ENCODE measurements at places on chromosomes 5 and 9.
A peak's percentile ranks its signal among the peaks of the same experiment; 100 is the strongest.

DNA sequence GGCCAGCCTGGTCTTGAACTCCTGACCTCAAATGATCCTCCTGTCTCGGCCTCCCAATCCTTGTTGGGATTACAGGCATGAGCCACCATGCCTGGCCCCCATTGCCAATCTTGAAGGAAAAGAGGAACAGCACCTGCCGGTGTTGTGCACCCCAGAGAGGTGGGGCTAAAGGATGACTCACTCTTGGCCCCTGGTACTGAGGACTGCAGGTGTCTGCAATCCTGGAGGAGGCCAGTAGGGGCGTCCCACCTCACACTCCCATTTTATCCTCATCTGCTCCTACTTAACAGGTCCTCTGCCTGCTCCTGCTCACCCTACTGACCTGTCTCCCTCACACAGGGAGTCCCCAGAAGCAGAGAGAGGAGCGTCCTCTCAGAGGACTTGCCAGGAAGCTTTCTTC lies 390.4 kb downstream of the ARHGEF28 start:
- no peak for DNase-seq

DNA sequence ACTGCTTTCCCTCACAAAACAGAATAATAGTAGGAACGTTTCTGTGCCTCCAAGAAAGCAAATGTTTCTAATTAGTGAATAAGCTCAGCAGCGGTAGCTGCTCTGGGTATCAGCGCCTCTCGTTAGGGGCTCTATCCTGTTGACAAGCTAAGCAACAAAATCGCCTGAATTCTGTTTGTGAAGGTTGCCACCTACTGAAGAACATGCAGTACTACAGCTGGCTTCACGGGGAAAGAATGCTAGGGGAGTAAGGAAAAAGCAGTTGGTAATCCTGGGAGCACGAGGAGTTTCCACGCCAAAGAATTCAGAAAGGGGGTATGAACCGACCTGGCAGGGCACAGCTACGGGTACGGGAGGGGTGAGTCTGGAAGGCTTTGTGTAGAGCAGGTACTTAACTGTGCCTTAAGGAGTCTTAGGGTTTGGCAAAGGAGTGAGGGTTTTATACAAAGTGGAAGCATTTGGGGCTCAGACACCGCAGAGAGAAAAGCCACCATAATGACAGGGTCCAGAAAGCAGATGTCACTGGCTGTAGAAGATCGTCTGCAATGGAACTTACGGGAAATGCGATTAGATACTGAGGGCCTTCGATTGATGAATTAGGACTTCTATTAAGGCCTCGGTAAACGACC lies 171.7 kb downstream of the TTC39B start:
- peak; percentile 25 for DNase-seq

DNA sequence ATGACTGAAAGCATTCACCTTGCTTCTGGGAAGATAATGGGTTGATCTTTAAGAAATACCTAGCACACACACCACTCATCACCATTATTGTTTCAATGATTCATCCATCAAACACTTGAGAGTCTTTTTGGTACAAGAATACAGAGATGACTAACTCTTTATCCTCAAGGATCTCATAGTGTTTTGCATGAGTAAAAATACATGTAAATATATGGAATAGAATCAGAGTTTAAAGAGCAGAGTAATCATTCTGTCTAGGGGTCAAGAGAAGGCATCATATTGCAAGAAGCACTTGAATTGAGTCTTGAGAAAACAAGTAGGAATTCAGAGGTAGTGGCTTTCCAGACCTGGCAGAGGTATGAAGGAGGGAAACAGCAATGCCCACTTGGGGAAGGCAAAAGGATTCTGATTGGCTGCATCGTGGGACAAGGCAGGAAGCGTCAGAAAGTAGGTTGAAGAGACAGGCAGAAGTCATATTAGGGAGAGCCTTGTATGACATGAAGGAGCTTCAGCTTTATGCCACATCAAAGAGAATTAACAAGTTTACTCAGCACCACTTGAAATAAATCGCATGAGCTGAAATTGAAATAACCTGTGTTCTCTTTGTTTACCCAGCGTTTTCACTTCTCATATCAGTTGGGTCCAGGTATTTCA lies 542.5 kb downstream of the TLE1 start:
- DNase-seq, result peak; percentile 48

DNA sequence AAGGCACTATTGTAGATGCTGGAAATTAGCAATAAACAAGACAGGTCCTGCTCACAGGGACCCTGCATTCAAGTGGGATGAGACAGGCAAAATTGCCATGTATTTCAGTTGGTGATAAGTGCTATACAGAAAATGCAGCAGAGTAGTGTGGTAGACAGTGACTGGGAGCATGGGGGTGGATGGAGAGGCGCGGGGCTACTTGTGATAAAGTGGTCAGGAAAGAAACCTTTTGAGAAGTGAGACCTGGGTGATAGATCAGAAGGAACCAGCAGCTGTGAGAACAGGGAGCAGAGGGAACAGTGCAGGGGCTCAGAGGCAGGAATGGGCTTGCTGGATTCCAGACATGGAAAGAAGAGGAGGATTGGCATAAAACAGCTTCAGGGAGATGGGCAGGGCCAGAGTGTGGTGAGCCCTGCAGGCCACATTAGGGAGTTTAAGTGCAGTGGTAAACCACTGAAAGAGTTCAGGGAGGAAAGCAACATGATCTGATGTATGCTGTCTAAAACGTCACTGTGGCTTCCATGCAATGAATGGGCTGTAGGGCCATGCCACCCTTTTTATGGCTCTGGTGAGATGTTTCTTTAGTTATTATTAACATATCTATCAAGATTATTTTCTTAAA lies 7.3 kb downstream of the CRHBP start:
- peak; percentile 23 for DNase-seq

- DNase-seq, result no peak
These were observed 1.1 kb upstream of the NTRK2 start for GRCh38 chr9:84668196-84669012.
